ENCODE measurements at places on chromosomes 3 and 15.

DNA sequence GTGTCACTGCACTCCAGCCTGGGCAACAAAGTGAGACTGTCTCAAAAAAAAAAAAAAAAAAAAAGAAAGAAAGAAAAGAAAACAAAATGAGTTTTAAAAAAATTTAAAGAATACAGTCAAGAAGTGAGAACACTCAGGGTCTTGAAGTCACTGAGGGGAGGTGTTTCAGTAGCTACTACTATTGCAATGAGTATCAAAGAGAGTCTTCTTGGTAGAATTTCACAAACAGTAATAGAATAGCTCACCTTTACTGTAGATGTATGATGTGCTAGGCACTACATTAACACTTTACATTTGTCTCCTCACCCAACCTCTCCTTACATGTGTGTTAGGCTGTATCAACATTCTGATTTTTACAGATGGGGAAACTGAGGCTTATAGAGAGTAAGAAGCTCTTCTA is 43.9 kb downstream of the EOMES start:
- no peak for DNase-seq

- DNase-seq = no peak
Measured at GRCh38 chr15:34699968-34700640, 54.7 kb downstream of the GJD2 start.

- DNase-seq = no peak
Measured at GRCh38 chr3:111236836-111237713, 165.5 kb downstream of the NECTIN3 start.

- peak; percentile 21 for DNase-seq
Measured at GRCh38 chr3:124928333-124929202, 6.0 kb downstream of the MUC13 start.

Measured in stimulated activated CD4-positive, alpha-beta T cell treated with anti-CD3 and anti-CD28 coated beads, Interleukin-12 subunit alpha, Interleukin-12 subunit beta, amount 100 ng/mL, for 48 hours (primary cell).